ENCODE measurements at places on chromosomes 5 and 9.

- no peak for DNase-seq
Measured at GRCh38 chr5:124477577-124477976, 268.9 kb downstream of the ZNF608 start.

GRCh38 chr9:74499770-74500583 lies 2.8 kb downstream of the RORB start:
- no peak for DNase-seq

- no peak for DNase-seq
Measured at GRCh38 chr5:154288145-154288544, 97.6 kb downstream of the GALNT10 start.

GRCh38 chr5:59684388-59685190 lies 208.9 kb downstream of the PDE4D start:
- no peak for DNase-seq

DNA sequence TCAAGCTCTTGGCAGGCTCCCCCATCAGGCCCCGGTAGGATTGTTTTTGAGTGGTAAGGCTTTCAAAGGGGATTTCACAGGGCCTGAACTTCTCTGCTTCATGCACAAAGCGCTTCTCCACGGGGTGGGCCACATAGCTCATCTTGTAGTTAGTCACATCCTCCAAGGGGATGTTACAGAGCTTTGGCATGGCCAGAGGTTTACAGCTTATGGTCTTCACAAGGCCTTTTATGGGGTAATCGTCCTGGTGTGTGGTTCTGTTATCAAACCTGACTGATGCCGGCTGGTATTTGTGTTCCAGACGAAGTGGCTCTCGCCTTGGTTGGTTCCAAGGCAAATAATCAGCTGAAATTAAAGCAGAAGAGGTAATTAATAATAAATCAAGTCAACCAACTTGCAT lies 104.3 kb downstream of the SAXO1 start:
- no peak for DNase-seq

GRCh38 chr9:115593587-115594091 lies 475.7 kb upstream of the TNC start:
- no peak for DNase-seq
